ENCODE measurements at places on chromosomes 5 and 9.

DNA sequence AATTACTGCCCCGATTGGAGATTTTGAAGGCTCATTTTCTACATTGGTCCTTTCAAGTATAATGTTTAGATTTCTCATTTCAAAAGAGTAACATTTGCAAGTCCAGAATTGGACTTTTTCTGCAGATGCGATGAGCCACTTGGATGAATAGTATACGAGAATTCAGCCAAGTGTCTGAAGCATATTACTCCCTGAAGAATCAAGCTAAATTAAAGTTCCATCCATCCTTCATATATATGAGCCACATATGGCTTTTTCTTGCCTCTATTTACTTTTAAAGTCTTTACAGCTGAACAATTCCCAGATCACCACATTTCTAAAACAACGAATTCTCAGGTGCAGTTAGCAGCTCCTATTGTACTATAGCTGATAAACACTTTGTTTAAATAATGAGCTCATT is 288.7 kb downstream of the CEMIP2 start:
- H3K4me3 ChIP-seq: no peak overlapping the region
- peaks cover 7% of the 10 kb centered on the region for H3K27me3 ChIP-seq
- H3K36me3 ChIP-seq: no peaks in the 10 kb centered on the region
- DNase-seq: no peak

DNA sequence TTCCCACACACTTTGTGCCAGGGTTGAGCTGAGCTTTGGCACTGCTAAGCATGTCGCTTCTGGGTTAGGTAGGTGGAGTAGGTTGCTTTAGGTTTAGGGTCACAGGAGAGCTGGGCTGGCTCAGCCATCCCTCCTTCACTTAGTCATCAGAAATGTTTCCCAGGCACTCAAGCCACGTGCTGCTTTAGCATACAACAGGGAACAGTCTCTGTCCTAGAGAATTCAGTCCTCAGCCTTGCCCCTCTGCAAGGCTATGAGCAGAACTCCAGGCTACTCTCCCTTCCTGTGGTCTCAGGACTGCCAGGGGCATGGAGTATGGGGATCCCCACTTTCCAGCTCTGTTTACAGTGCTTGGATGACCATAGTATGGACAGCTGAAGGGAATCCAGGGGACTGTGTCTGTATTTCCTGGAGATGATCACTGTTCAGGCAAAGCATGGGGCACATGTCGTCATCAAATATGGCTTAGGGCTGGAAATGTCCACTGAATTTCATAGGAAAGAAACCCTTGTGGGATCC is 7.5 kb upstream of the ANKRD33B start:
- DNase-seq: no peak
- peaks cover 47% of the 10 kb centered on the region for H3K27me3 ChIP-seq
- H3K36me3 ChIP-seq: peaks cover 5% of the 10 kb centered on the region

- H3K4me1 ChIP-seq: peaks cover 19% of the 10 kb centered on the region
- DNase-seq: no peak
- no peak overlapping the region for H3K27ac ChIP-seq
- H3K4me3 ChIP-seq: no peak overlapping the region
- peaks cover 11% of the 10 kb centered on the region for H3K27me3 ChIP-seq
Measured at GRCh38 chr5:180815293-180815917, 12.8 kb upstream of the MGAT1 start.

DNA sequence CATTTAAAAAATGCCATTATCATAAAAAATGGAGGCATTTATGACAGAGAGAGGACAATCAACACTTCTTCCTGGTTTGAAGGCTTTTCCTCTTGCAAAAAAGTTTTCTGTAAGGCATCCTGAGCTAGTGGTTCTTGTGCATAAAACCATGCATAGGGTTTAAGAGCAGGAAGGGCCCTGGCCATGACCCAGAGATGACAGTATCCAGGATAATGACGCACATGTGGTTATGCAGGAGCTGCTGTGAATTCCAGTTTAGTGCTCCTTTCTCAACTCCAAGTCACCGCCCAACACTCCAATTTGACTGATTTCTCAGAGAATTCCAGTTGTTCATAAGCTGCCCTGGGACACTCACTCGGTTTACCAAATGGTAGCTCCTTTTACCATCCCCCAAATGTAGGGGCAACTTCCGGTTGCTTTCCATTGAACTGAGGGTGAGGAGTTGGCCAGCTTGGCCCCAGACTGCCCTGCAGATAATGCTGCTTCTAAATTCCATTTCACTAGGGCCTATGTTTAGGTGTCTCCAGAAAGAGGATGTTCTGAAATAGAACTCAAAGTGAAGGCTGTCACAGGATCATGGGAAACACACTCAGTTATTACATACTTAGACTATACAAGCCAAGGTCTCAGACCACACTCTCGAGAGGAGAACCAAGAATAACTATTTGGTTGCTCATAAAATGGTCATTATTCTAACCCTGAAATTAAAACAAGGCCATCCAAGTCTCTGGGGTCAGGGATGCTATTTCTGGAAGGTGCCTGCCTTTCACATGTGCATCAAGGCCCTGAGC is 179.1 kb downstream of the SLIT3 start:
- no peak overlapping the region for H3K27ac ChIP-seq
- DNase-seq: no peak
- no peaks in the 10 kb centered on the region for H3K36me3 ChIP-seq

GRCh38 chr9:136312436-136312835 is 8.5 kb upstream of the CCDC187 start:
- peaks cover 16% of the 10 kb centered on the region for H3K4me1 ChIP-seq
- H3K4me3 ChIP-seq: no peak overlapping the region
- peaks cover 21% of the 10 kb centered on the region for H3K36me3 ChIP-seq
- no peaks in the 10 kb centered on the region for H3K27me3 ChIP-seq
- H3K27ac ChIP-seq: no peak overlapping the region

- H3K36me3 ChIP-seq: no peaks in the 10 kb centered on the region
- DNase-seq: no peak
- no peak overlapping the region for H3K27ac ChIP-seq
- H3K4me3 ChIP-seq: no peak overlapping the region
- H3K4me1 ChIP-seq: no peaks in the 10 kb centered on the region
Measured at GRCh38 chr5:133520062-133520461, 92.3 kb downstream of the FSTL4 start.

- no peak for DNase-seq
- H3K4me1 ChIP-seq: no peaks in the 10 kb centered on the region
- no peak overlapping the region for H3K27ac ChIP-seq
- H3K4me3 ChIP-seq: no peak overlapping the region
- H3K27me3 ChIP-seq: no peaks in the 10 kb centered on the region
Measured at GRCh38 chr5:8057769-8058168, 188.8 kb downstream of the MTRR start.

DNA sequence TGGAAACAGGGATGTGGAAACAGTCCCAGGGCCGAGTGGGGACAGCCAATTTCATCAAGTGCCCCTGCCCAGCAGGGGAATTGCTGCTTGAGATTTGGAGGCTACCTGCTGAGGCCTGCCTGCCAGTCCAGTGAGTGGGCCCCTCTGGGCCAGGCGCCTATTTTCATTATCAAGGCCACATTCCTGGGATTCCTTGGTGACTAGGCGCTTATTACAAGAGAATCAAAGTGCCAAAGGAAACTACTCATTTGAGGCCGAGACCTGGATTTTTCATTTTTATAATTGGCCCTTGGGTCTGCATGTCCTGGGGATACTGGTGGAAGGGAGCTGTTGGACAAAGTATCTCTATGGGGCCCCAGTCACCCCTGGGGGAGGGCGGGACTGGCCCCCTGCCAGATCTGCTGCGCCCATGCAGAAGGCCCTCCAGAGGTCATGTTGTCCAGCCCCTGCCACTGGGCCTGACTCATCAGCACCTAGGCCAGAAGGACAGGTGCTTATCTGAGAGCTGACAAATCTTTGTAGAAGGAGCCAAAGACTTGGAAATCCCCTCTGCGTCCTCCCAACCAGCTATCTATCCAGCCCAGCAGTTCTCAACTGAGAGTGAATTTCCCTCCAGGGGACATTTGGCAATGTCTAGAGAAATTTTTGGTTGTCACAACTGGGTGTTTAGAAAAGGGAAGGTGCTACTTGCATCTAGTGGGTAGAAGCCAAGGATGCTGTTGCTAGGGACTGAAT is 45.6 kb downstream of the FOXI1 start:
- H3K27me3 ChIP-seq: peaks cover 46% of the 10 kb centered on the region
- no peak overlapping the region for H3K4me3 ChIP-seq
- H3K36me3 ChIP-seq: no peaks in the 10 kb centered on the region

- peaks cover 5% of the 10 kb centered on the region for H3K4me1 ChIP-seq
- H3K27ac ChIP-seq: no peak overlapping the region
- H3K27me3 ChIP-seq: no peaks in the 10 kb centered on the region
- H3K4me3 ChIP-seq: no peak overlapping the region
Measured at GRCh38 chr9:111759762-111760639, 34.7 kb downstream of the SHOC1 start.

GRCh38 chr9:2939368-2939767 is 95.5 kb upstream of the PUM3 start:
- H3K27ac ChIP-seq: no peak overlapping the region
- peaks cover 32% of the 10 kb centered on the region for H3K27me3 ChIP-seq
- H3K36me3 ChIP-seq: no peaks in the 10 kb centered on the region
- no peaks in the 10 kb centered on the region for H3K4me1 ChIP-seq

DNA sequence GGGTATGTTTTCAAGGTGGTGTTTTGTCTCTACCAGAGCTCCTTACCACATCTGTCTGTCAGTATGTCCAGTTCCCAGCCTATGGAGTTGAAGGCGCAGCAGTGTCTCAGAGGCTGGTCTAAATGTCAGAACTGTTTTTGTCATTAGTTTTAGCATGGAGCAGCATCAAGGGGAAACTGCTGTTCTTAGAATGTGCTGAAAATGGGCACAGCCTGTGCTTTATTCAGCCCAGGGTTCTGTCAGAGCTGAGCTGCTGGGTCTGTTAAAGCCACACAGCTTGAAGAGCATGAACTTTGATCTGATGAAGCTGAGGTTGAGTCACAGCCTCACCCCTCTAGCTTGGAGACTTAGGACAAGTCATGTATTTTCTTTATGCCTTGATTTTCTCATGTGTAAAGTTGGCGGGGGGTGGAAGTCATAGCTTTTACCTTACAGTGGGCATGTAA is 71.9 kb downstream of the RALGPS1 start:
- peak overlapping the region; percentile 95 for H3K27ac ChIP-seq
- peaks cover 75% of the 10 kb centered on the region for H3K4me1 ChIP-seq
- DNase-seq: no peak
- peaks cover 16% of the 10 kb centered on the region for H3K36me3 ChIP-seq
- no peaks in the 10 kb centered on the region for H3K27me3 ChIP-seq
- H3K4me3 ChIP-seq: peak overlapping the region; percentile 71

All from effector memory CD8-positive, alpha-beta T cell (primary cell).